ENCODE measurements at places on chromosomes 16 and 17.

- no peak for DNase-seq
Measured at GRCh38 chr17:51646539-51646938, 386.2 kb downstream of the UTP18 start.

DNA sequence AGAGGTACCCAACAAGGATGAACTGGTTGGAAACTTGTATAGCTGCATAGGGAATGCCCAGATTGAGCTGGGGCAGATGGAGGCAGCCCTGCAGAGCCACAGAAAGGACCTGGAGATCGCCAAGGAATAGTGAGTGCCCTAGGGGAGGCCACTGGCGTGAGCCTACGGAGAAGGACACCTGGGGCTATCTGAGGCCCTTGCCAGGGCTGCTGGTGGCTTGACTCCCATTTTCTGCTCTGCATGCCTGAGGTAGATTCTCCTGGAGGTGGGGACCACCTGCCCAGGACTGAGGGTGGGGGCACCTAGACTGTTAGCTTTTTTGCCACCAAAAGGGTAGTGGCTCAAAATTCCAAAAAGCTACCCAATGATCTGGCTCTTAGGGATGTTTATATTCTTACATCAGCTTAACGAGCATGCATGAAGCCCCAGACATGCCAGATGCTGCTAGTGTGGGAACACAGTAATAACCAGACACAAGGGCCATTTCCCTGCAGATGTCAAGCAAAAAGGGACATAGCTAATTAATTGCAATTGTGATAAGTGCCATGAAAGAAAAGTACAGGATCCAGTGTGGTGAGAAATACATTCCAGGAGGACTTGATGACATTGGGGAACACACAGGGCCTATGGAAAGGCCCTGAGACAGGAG lies 8.8 kb downstream of the ODAD4 start:
- no peak for DNase-seq

DNA sequence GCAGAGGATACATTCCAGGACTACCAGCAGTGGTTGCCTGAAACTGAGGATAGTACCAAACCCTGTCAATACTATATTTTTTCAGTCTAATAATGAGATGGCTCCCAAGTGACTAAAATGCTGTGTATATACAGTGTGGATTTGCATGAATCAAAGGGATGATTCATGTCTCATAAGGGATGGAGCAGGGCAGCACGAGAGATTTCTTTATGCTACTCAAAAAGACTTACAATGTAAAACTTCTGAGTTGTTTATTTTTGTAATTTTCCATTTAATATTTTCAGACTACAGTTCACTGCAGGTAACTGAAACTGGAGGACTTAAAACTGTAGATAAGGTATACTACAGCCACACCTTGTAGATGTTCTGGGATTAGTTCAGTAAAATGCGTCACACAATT lies 674.7 kb upstream of the SALL1 start:
- no peak for DNase-seq

DNA sequence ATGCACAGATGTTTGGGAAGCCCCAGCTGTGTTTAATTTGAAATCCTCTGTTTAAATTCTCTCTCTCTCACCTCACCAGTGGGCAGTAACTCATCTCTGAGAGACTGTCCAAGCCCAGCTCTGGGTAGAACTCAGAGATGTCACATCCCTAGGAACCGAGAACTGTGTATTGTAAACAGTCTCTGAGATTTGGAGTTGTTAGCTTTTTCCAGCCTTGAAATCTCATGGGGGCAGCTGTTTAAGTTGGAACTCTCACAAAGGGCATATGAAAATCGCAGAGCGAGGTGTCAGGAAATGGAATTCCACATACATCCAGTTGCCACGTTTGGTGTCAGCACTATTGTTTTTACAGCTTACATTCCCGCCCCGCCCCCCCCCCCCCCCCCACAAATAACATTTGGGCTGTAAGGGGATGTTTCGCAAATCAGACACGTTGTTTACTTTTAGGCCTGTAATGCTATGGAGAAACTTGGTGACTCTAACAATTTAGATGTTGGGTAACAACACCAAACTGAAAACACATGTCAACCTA lies 34.3 kb downstream of the VPS35L start:
- no peak for DNase-seq

- DNase-seq: no peak
Measured at GRCh38 chr16:1169285-1170075, 16.6 kb downstream of the CACNA1H start.

DNA sequence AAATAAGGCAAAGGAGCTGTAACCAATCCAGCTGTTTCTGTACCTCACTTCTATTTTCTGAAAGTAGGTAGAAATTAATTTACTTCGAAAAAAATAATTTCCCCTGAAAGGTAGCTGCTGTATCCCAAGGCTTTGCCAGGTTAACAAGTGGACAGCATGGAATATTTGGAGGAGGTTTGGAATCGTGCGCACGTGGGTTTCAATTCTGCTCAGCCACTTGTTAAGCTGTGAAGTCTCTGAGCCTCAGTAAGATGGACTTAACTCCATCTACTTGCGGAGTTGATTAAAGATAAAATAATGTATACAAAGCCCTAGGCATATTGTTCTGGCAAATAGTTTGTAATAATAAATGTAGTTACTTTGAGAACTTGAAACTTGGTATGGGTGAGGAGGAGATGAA lies 57.4 kb upstream of the LGALS9 start:
- DNase-seq: no peak

- DNase-seq: no peak
Measured at GRCh38 chr16:30527635-30528178, 1.3 kb upstream of the ZNF768 start.

DNA sequence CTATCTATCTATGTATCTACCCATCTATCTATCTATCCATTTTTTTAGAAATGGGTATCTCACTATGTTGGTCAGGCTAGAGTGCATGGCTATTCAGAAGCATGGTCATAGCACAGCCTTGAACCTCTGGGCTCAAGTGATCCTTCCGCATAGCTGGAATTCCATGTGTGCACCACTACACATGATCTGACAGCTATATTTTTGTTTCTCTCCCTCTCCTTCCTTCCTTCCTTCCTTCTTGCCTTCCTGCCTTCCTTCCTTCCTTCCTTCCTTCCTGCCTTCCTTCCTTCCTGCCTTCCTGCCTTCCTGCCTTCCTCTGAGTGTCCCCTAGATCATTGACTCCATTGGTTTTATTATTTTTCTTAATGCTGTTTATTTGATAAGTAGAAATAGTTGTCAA lies 108.1 kb downstream of the HS3ST4 start:
- no peak for DNase-seq

DNA sequence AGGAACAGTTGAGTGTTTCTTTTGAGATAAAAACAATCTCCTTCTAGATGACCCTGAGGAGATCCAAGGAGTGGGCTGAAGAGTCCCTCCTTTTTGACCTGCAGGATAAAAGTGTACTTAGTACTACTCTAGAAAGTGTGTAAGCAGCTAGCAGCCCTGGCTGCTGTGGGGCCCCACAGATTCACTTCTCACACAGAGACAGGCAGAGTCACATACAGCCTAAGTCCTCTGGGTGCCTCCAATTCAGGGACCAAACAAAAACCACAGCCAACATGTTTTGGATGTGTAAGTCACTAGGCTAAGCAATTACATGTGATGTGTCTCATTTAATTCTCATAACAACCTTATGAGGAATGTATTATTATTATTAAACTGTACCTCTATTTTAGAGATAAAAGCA lies 97.1 kb downstream of the TMEM100 start:
- no peak for DNase-seq

- no peak for DNase-seq
Measured at GRCh38 chr17:49224198-49224996, 6.2 kb downstream of the PHOSPHO1 start.

GRCh38 chr16:54446639-54447038 lies 160.1 kb upstream of the IRX3 start:
- no peak for DNase-seq

- DNase-seq: no peak
Measured at GRCh38 chr16:62079236-62079635, 43.0 kb upstream of the CDH8 start.

DNA sequence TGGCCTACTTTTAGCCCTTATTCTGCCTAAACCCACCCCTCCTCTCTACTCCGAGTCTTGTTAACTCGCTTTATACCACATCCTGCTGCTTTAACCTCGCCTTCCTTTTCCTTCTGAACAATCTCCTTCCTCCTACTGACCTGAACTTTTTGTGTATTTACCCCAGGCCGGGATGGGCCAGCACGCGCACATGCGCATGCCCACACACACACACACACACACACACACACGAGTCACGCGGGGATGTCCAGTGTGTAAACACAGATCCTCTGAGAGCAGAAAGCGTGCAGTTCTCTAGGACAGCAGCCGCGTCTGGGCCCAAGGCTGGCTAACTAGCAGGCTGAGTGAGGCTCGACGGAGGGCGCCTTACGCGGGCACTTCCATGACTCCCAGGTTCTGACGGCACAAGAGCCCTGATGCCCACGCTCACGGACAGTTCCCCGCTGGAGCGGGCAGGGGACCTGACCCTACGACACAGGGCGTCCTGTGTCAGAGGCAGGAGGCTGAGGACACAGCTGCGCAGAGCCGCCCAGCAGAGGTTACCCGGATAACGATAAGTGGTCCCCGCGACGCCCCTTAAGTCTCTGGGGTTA lies 610 bp downstream of the PIK3R5 start:
- DNase-seq: no peak

DNA sequence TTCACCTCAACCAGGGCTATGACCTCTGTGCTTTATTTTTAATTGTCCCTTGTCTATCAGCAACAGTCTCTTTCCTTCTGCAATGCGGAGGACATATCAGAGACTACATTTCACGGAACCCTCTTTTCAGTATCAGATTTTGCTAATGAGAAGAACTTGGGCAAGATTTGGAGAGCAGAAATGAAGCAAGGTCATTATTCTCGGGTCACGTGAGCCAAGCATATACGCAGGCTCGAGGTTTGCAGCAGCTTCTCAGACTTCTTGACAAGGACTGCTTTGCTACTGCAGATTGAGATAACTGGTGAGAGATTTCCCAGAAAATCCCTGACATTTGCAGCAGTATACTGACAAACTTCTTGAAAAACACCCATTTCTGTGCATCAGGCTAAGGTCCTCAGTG lies 30.4 kb downstream of the ABCA10 start:
- DNase-seq: no peak

DNA sequence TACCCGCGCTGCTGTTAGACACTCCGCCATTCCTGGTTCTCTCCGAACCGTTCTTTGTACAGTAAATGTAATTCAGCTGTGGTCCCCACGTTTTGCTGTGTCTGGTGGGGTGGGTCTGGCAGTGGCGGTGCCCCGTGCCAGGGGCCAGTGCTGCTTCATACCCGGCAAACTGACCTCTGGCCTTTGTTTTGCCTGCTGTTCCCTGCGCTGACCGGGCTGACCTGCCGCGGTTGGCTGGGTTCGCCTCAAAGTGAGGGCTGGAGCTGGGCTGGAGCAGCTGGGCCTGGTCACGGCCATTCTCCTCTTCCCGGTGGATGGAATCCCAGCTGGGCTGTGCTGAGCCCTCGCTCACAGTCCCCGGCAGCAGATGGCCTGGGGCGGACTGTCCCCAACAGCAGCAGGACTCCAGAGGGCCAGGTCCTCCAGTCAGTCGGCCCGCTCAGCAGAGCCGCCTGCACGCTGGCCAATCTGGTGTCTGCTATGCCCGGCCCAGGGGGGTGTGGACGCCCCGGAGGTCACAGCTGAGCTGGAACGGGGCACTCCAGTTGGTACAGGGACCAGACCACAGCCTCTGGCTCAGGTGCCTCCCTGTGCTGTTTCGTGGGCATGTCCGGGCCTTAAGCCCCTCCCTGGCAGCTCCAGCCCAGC lies 1.5 kb upstream of the WFIKKN1 start:
- no peak for DNase-seq

- DNase-seq: no peak
Measured at GRCh38 chr17:36506249-36506826, 19.9 kb downstream of the ZNHIT3 start.

DNA sequence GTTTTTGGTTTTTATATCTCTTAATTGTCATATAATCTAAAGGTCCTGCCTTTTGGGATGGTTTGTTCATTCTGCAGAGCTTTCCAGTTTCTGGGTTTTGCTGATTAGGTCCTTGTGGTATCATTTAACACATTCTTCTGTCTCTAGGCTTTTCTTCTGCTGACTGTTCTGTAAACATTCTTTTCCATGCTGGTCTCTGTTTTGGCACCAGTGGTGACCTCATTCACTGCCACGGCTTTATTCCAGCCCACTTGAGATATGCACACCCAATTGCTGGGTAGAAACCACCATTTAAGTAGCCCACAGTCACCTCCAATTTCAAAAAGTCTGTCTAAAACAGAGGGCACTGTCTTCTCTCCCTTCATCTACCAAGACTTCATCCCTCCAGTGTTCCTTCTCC lies 31.1 kb upstream of the COX10 start:
- DNase-seq: no peak

GRCh38 chr16:29900102-29900887 lies at the start of gene ASPHD1:
Gene ASPHD1 (plus strand): TSS chr16:29900488. CDS start chr16:29900972, 484 bp downstream.
- peak; percentile 91 for DNase-seq

GRCh38 chr16:1723450-1724147 lies 17.6 kb downstream of the MAPK8IP3 start:
- DNase-seq: no peak

- peak; percentile 44 for DNase-seq
Measured at GRCh38 chr17:38701504-38702165, 3.4 kb upstream of the MLLT6 start.

GRCh38 chr16:9922441-9922840 lies 259.8 kb downstream of the GRIN2A start:
- DNase-seq: no peak

DNA sequence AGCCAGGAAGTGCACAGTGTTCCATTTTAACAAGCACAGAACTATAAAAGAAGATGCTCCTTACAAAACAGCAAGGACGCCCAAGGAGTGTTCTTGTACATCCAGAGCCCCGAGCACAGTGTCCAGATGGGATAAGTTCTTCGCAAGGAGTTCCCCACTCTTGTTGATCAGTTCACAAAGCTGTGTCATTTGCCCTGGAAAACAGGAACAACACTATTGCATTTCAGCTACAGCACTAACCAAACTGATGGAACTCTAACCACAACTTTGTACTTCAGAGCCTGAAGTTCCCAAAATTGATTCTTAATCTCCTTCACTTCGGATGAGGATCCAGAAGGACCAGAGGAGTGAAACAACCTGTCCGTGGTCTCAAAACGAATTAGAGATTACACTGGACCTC lies 5.1 kb downstream of the COPS3 start:
- DNase-seq: no peak

DNA sequence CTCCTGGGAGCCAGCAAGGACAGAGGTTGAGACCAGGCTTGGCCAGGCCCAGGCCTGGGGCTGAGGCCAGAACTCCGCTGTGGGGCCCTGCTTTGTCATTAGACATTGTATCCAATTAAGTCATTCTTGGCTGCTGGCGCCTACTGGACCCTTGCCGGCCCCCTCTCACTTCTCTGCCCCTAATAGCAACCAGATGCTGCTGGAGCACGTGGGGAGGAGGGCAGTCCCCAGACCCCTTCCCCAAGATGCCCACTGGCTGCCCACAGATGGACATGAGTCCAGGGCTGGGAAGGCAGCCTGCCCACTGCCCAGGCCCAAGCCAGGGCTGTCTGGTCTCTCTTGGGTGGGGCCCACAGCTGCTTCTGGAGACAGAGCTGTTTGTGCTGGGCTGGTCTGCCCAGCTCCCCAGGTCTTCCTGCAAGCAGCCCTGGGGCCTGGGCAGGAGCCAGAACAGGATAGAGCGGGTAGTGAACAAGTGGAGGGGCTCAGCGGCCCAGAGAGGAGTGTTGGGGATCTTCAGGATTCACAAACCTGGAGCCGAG lies 7.8 kb downstream of the PLXDC1 start:
- DNase-seq: no peak

Measured in GM12892 (cell line).